Activated naive CD4-positive, alpha-beta T cell treated with anti-CD3 and anti-CD28 coated beads for 36 hours (primary cell): ENCODE measurements at places on chromosomes 1 and 21. TPM values are rescaled to one million over a fixed set of nuclear protein-coding genes. Genes with fewer than 3 reads are reported as not detected.

ATP6V1G3 gene
- not detected for total RNA-seq

DESI2 gene
- total RNA-seq, result 31.7 TPM

MROH7 gene
- total RNA-seq, result 0.10 TPM

SLC25A34 gene
- 0.74 TPM for total RNA-seq

NTRK1 gene
- not detected for total RNA-seq

SELENON gene
- 28.6 TPM for total RNA-seq

CATSPER4 gene
- total RNA-seq, result not detected

CYP4Z1 gene
- not detected for total RNA-seq
